Glutamatergic neuron (in vitro differentiated cells): ENCODE measurements at places on chromosomes 2 and 18. TPM values are rescaled to one million over a fixed set of nuclear protein-coding genes. Genes with fewer than 3 reads are reported as not detected.

ASXL3 gene
- 45.6 TPM for total RNA-seq

SALL3 gene
- 23.4 TPM for total RNA-seq

CLIP4 gene
- total RNA-seq = 3.3 TPM

POMC gene
- 0.29 TPM for total RNA-seq

MYO1B gene
- total RNA-seq = 129 TPM

KIF3C gene
- total RNA-seq = 210 TPM

KLHL30 gene
- total RNA-seq = 3.5 TPM

RBKS gene
- total RNA-seq = 1.2 TPM

HOXD10 gene
- total RNA-seq = not detected

C2orf66 gene
- total RNA-seq = 0.34 TPM

LBX2 gene
- total RNA-seq = 0.96 TPM
